ENCODE measurements at places on chromosomes 2 and 18.

GRCh38 chr2:36068086-36068485 is 287.5 kb upstream of the CRIM1 start:
- DNase-seq, result no peak

DNA sequence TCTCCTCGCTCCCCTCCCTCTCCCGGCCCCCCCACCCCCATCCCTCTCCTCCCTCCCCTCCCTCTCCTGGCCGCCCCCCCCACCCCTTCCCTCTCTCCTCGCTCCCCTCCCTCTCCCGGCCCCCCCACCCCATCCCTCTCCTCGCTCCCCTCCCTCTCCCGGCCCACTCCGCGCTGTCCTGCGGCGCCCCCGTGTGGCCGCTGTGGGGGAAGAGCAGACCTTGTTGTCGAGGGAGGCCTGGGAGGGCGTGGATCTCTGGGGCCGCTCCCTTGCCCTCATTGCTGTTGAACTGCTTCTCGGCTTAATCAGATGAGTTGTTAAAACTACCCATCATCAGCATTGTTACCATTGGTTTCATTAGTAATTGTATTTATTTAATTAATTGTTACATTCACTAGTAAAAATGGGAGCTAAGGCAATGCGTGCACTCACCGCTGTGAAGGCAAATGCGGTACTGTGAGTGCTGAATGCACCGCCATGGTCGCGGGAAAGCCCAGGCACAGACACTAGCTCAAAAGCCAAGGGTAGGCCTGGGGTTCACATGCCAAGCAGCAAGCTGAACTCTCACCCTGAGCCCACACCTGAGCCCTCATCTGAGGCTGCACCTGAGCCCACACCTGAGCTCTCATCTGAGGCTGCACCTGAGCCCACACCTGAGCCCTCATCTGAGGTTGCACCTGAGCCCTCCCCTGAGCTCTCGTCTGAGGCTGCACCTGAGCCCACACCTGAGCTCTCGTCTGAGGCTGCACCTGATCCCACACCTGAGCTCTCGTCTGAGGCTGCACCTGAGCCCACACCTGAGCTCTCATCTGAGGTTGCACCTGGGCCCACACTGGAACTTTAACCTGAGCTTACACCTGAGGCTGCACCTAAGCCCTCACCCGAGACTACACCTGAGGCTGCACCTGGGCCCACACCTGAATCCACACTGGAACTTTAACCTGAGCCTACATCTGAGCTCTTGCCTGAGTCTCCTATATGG is 8.8 kb downstream of the RTP5 start:
- DNase-seq, result no peak

GRCh38 chr2:598058-598802 is 79.0 kb downstream of the TMEM18 start:
- DNase-seq, result no peak

- no peak for DNase-seq
These were observed 170.2 kb upstream of the SMAD2 start for GRCh38 chr18:48100651-48101165.

DNA sequence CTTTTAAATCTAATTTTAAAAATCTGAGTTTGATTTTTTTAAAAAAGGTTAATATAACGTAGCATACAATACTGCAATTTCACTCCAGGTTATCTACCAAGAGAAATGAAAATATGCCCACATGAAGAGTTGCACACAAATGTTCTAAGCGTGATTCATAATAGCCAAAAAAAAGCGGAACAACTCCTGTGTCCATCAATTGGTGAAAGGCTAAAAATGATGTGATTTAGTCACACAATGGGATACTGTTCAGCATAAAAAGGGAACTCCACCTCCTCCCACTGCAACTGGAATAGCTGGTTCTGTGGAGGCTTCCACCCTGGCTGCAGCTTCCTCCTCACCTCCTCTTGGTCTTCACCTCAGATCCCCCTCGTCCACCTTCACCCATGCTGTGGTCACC is 132.8 kb downstream of the PIK3C3 start:
- DNase-seq, result no peak

Data from brain pericyte (primary cell).